Adrenal gland (tissue), 19 donors: ENCODE measurements at places on chromosomes 7 and 10. TPM values are rescaled to one million over a fixed set of nuclear protein-coding genes. Genes with fewer than 3 reads are reported as not detected.

DNA sequence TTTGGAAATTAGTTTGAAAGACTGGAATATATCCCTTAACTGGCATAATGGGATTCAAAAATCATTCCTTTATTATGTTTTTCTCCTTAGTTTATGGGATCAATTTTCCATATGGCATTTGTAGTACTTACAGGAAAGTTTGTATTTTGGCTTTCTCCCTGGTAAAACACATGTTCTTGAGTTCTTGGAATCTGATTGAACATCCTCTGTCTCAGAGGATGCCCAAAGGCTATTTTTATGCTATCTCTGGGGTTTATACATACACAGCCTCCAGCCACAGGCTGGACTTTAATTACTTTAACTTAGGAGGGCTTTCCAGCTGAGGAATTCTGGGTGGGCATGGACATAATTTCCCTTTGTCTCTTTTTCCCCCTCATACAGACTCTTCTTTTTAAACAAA lies 236.4 kb downstream of the HGF start:
- DNase-seq: no peak

- peak; percentile 62 for DNase-seq
Observed at GRCh38 chr7:148699024-148699781, 500 bp downstream of the CUL1 start.

DNA sequence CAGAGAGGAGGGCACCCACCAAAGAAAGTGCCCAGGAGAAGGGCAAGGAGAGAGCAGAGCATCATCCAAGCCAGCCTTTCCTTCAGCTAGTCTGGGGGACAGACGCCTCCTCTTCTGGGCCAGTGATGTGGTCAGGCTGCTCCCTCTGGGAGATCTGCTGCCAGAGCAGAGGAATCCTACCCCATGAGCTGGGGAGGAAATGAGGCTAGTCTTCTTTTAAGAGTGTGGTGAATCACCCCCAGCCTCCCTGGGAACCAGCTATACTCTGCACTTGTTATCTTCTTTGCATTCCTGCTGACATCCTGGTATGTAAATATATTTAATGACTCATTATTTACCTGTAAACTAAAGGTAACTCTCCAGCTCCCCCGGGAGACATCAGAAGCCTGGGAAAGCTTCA lies 41.6 kb upstream of the EPHB6 start:
- DNase-seq: no peak

- DNase-seq: no peak
Observed at GRCh38 chr7:43196379-43196778, 83.9 kb downstream of the HECW1 start.

DNA sequence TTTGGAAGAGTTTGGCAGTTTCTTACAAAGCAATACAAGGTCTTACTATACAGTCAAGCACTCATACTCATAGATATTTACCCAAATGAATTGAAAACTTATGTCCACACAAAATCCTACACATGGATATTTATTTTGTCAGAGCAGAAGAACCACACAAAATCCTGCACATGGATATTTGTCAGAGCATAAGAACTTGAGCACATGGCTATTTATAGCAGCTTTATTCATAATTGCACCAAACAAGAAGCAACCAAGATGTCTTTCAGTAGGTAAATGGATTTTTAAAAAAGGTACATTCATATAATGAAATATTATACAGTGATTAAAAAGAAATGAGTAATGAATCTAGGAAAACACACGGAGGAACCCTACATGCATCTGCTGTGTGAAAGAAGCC lies 115.4 kb downstream of the BTAF1 start:
- no peak for DNase-seq

DNA sequence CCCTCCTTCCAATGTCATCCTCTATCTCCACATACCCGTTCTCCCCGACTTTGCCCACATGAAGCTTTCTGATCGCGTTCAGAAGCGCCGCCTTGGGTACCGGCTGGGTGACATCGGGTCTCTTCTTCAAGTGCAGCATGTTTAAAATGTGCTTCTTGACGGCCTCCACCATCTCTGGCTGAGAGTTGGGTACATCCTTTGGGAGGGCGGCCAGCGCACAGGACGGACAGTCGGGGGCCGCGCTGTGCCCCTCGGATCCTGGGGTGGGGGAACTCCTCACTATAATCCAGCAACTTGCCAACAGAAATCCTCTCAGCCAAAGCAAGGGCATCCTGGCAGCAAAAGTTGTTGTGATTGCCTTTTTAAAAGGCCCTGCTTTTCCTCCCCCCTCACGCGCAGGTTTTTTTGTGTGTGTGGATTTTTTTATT lies 2.8 kb downstream of the INHBA start:
- DNase-seq: no peak

- no peak for DNase-seq
Observed at GRCh38 chr7:131080754-131081153, 246.9 kb upstream of the MKLN1 start.

DNA sequence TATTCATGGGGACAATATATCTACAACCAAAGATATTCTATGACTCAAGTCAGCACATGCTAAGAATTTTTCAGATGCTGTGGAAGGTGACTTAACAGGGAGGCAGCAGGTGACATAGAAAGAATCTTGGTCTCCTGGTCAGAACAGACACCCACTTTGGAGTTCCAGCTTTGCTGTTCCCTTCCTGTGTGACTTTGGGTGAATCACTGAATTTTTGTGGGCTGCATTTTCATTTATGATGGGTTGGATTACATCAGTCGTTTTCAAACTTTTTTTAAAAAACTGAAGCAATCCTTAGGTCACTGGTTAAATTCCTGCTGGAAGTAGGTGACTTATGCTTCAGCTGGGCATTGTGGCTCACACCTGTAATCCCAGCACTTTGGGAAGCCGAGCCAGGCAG lies 24.9 kb downstream of the RGR start:
- DNase-seq: no peak

GRCh38 chr7:23121165-23121564 lies 15.6 kb downstream of the KLHL7 start:
- DNase-seq: no peak

- no peak for DNase-seq
Observed at GRCh38 chr10:87523731-87524130, 19.0 kb downstream of the MINPP1 start.

DNA sequence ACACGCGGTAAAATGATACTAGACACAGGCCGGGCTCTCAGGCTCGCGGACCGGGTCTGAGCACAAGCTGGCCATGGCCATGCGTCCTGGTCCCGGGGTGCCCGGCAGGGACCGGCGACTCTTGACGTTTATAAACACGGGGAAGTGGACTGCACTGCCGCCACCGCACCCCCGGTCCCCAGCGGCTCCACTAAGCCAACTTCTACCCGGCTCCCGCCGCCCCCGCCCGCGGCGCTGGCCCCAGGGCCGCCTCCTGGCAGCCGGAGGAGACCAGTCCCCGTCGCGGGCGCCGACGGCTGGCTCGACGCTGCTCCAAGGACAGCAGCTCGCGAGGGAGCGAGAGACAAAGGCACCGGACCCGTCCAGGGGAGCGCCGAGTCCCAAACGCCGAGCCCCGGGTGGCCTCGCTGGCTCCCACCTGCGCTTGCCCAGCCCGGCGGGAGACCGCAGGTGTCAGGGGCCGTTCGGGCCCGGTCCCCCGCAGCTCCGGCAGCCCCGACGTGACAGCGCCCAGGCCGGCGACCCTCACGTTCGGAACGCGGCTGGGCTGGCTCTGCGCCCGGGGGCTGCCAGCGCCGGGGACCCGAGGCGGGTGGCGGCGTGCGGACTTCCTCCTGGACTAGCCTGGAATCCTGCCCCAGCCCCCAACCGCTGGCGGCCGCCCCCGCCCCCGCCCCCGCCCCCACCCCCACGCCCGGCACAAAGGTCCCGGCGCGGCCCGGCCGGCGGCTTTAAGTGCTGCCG lies 517 bp downstream of the ITGB1 start:
- peak; percentile 66 for DNase-seq

DNA sequence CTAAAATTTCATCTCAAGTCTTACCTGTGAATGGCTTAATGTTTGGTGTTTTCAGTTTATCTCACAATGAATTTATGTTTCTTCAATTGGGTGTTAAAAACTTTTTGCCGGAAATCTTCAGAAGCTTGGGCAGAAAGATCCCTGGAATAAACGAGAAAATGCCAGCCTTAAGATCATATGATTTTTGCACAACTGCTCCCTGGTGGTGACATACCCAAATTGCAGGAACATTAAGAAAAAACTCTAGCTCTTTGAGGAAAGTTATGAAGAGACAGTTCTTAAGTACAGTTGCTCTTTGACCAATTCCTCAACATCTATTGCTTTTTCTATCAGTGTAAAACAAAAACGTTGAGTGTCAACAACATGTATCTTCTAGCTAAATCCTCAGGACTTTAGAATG lies 48.2 kb upstream of the CREB5 start:
- DNase-seq: no peak

DNA sequence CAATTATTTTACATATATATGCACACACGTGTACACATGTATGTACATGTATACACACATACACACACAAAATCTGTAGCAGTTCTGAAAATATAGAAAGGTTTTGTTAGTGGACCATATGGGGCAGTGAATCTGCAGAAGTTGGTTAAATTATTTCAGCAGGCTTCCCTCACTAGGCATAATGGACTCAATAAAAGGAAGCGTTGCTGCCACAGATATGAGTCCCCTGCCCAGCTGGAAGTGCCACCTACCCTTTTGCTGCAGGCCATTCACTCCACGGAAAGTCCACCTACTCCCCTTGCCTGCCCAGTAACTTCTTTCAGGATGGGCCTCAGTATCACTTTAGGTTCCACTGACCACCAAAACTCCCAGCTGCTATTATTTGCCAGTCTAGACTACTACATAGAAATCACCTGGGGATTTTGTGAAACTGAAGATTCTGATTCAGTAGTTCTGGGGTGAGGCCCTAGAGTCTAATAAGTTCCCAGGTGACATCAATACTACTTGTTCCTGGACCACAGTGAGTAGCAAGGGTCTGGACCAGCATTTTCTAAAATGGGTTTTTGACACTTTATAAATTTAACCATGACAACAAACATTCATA lies 29.3 kb upstream of the CROT start:
- DNase-seq: no peak

DNA sequence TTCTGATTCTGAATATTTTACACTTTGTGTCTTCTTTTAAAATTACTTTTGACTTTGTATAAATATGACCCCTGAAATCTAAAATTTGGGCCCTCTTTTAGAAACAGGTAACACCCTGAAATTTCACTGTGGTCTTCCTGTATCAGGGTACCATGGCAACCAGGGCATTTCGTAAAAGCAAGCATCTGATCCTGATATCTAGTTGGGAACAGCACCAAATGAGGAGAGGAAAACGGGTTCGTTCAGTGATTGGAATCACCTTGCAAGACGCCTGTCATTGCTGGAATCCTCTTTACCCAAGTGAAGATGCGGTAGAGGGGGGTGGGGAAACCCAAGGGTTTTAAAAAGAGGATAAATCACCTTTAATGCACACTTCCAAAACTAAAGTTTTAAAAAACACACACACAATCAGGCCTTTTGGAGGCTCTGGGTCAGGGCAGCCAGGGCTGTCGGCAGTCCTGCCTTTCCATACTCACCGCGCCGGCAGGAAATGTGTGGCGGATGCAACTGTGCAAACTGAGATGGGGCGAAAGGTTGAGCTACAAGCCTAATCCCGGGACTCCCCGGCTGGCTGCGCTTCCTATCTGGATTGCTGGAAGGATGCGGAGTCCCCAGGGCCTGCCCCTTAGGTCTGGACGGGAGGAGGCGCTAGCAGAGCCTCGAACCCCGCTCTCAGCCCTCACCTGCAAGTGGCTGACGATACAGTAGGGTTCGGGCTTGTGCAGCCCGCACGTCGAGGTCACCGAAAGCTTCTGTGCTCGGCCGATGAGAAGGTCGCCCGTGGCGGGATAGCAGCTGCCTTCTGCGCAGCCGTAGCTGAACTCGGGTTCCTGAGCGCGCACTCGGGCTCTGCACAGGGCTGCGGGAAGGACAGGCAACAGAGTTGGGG lies 1.8 kb downstream of the LAMB1 start:
- peak; percentile 52 for DNase-seq

DNA sequence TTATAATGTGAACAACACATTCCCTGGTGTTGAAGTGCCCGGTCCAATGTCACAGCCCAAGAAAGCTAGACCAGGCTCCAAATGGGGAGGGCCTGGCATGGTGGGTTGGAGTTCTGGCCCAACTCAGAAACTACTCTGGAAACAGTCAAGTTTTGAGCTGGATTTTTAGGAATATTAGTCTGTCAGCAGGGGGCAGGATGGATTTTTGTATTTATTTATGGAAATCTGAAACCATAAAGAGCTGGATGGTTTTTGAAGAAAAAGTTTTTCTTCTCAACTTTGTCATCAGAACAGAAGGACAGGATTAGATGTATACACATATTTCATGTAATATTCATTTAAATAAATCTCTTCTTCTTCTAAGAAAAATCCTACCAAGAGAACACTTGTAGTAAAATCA lies 97.5 kb downstream of the POU6F2 start:
- no peak for DNase-seq

DNA sequence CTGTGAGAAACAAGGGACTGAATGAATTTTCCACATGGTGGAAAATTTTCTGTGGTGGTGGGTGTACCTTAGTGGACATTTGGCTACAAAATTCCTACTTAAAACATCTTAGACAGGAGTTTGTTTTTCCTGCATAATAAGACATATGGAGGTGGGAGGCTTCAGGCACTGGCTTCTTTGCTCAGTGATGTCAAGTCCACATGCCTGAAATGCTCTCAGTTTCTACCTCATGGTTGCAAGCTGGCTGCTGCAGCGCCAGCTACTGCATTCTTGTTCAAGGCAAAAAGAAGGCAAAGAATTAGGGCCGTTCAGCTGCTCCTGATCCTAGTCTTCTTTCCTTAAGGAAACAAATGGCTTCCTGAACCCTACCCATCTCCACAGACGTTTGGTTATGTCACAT lies 99.9 kb upstream of the FAM204A start:
- DNase-seq: no peak

DNA sequence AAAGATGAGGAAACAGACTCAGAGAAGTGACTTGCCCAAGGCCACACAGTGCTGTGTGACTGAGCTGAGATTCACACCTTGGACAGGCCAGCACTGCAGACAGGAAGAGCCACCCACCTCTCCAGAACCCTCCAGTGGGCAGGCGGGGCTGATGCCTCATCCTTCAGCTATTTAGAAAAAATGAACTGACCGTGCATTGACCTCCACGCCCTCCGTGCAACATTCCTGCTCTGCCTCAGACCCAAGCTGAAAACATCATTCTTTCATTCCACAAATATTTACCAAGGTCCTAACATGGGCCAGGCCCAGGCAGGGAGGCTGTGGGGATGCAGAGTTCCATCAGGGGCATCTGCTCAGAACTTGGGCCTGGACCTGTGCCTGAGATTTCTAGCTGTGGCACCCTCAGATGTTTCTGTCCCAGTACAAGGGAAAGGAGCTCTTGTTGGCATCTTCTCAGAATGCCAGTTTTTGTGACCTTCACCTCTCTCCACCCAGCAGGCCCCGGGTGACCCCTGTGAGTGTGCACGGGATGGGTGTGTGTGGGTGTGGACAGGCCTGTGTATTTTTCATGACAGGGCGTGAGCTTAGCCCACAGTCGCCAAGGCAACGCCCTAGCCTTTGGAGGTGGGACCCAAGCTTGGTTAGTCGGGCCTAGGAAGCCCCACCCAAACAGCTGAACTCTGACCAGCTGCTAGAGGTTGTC lies 6.5 kb downstream of the VSIR start:
- DNase-seq: peak; percentile 75

The PRLHR gene
- 3.6 TPM for polyA plus RNA-seq

The PITX3 gene
- polyA plus RNA-seq: not detected

The JAZF1 gene
- 25.8 TPM for polyA plus RNA-seq
